Right renal cortex interstitium (tissue), 3 donors: ENCODE measurements at places on chromosomes 6 and 20. TPM values are rescaled to one million over a fixed set of nuclear protein-coding genes. Genes with fewer than 3 reads are reported as not detected.

The GHRH gene
- polyA plus RNA-seq: not detected

The EFCAB8 gene
- polyA plus RNA-seq: not detected

The FAM83C gene
- 0.06 TPM for polyA plus RNA-seq

The HLA-DQB1 gene
- 5.1 TPM for polyA plus RNA-seq

The SLC17A4 gene
- polyA plus RNA-seq: 1.0 TPM

The EPB41L2 gene
- polyA plus RNA-seq: 163 TPM

The MICB gene
- 1.4 TPM for polyA plus RNA-seq

The KIFC1 gene
- polyA plus RNA-seq: 41.2 TPM

DNA sequence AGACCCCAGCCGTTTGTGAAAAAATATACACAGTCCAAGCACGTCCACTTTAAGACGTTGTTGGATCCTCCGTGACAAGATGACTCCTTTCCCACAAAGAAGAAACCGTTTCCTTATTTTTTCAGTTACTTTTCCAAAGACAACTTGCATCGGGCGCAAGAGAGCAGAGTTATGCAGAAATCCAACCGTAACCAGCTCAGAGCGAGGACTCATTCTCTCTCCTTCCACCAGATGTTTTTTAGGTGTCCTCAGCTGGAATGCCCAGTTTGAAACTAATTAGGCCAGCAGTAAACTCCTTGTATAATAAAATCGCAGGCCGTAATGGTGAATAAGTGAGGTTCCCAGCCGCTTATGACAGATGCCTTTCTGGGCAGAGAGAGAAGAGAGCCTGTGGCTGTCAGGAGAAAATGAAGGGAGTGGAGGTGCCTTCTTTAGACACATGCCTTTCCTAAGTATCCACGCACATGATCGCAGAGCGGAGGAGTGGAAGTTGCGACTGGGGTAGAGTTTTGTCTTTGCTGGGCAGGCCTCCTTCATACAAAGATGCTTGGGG lies 2.8 kb downstream of the EYA2 start:
- no peak for DNase-seq

GRCh38 chr6:37353761-37354525 lies at the start of gene RNF8:
TSS of gene RNF8 (plus strand) at chr6:37353983. CDS start at chr6:37354165, 182 bp downstream.
- DNase-seq: peak; percentile 73

DNA sequence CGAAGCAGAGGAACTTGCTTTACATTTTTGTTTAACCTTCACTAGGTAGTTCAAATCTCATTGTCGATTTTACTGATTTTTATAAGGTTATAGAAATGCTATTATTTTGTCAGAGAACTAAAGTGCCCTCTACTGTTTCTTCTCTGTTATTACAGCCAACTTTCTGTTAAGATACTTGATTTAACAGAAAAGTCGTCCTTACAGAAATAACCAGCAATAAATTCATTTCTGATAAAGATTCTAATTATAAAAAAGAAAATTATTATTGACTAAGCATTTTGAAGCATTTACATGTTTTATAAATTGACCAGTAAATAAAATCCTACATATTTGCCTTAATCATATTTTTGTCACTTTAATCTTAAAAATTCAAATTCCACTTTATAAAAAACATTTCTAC lies 60.8 kb downstream of the OGFRL1 start:
- no peak for DNase-seq

- no peak for DNase-seq
Measured at GRCh38 chr6:5457041-5457440, 195.7 kb downstream of the FARS2 start.

GRCh38 chr20:35702051-35702823 lies 3.0 kb downstream of the ROMO1 start:
- no peak for DNase-seq

DNA sequence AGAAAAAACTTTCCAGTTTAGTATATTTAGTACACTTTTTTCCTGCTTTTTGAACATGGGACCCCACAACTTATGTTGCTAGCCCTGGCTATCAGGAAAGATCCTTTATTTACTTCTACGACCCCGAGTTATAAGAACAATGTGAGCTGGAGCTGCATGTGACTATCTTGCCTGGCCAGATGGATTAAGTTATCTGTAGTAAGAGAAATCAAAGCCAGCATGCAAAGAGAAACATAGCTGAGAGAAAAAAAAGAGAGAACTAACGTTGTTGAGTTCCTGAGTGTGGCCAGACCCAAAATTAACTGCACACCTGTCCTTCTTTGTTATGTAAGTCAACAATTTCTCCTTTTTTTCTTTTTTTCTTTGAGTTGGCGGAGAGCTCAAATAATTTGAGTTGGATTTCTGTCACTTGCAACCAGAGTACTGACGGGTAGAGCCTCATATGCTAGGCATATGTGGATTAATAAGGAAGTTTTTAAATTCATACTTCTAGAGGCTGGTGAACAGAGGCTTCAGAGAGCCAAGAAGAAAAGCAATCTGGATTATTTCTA lies 219.5 kb downstream of the HACE1 start:
- DNase-seq: no peak

DNA sequence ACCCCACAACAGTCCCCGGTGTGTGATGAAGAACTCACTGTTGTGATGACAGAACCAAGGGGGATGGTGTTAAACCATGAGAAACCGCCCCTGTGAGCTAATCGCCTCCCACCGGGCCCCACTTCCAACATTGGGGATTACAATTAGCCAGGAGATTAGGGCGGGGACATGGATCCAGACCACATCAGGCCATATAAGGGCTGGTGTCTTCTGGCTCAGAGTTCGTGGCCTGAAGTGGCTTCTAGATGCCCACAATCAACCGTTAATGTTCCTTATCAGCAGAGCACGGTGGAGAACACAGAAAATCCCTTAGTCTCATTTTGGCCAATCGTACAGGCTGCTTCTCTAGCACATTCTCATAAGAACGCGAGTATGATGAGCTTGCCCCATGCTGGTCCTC lies 10.9 kb upstream of the MAS1 start:
- no peak for DNase-seq

- no peak for DNase-seq
Measured at GRCh38 chr6:116392132-116393013, 21.6 kb downstream of the DSE start.

- no peak for DNase-seq
Measured at GRCh38 chr20:33005132-33005566, 916 bp upstream of the SUN5 start.

DNA sequence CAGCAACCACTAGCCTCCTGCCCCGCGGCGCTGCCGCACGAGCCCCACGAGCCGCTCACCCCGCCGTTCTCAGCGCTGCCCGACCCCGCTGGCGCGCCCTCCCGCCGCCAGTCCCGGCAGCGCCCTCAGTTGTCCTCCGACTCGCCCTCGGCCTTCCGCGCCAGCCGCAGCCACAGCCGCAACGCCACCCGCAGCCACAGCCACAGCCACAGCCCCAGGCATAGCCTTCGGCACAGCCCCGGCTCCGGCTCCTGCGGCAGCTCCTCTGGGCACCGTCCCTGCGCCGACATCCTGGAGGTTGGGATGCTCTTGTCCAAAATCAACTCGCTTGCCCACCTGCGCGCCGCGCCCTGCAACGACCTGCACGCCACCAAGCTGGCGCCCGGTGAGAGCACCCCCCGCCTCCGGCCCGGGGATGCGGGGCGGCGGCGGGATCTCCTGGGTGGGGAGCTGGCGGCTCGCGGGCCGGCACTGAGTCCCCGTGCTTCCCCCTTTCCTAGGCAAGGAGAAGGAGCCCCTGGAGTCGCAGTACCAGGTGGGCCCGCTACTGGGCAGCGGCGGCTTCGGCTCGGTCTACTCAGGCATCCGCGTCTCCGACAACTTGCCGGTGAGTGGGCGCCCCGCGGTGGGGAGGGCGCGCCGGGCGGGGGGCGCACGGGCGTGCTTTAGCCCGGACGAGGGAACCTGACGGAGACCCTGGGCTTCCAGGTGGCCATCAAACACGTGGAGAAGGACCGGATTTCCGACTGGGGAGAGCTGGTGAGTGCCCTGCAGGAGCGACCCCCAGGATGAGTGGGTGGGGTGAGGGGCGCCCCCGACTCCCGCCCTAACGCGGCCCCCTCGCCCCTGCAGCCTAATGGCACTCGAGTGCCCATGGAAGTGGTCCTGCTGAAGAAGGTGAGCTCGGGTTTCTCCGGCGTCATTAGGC lies 585 bp downstream of the PIM1 start:
- DNase-seq: no peak

DNA sequence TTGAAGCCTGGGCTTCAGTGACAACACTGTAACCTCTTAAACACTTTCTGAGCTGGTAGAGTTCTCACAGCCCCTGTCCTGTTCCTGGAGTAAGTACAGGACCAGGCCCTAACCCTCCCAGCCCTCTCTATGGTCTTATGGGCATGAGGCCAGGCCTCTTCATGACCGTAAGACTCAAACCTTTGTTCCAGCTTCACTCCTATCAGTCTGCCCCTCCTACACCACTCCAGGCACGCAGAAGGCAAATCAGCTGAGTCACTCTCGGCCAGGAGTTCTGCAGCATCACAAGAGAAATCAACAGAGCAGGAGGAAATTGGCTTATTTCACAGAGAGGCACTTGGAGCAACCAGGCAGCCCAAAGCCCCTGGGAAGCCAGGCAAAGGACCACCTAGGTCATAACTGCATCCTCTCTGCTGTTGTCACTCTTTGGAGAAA lies 25.3 kb upstream of the CHD6 start:
- no peak for DNase-seq

DNA sequence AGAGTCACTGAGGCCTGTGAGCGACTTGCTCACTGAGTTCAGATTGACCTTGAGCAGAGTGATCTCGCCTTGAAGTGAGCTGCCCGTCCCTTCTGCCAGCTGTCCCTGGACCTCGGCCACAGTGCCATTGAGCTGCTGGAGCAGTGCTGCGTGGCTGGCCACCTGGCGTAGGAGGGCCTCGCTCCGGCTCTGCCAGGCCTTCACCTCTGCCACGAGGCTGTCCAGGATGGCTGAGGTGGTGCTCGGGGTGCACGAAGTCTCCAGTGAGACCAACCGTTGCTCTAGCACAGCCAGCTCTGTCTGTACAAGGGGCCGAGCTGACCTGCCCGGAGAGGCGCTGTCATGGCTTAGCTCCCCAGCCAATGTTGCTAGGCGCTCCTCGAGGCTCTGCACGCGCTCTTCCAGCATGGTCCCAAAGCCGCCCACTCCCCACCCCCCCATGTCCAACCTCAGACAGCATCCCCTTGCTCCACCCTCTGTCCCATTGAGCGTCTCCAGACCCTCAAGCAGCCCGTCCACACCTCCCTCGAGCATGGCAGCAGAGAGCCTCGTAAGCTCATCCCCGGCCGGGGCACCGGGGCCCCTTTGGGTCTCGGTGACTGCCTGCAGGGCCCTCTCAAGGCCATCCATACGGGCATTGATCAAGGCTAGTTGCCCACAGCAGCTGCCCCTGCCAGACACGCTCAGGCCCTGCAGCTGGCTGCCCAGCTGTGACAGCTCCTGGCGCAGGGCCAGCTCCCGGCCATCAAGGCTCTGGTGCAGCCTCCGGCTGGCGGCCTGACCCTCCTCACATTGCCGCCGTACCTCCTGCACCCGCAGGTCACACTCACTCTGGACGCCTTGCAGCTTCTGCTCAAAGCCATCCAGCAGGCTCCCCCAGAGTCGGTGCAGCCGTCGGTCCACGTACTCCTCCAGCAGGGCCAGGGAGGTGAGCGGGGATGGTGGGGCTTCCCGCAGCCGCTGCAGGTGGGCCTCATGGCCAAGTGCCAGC lies 4.6 kb downstream of the EMILIN3 start:
- no peak for DNase-seq

DNA sequence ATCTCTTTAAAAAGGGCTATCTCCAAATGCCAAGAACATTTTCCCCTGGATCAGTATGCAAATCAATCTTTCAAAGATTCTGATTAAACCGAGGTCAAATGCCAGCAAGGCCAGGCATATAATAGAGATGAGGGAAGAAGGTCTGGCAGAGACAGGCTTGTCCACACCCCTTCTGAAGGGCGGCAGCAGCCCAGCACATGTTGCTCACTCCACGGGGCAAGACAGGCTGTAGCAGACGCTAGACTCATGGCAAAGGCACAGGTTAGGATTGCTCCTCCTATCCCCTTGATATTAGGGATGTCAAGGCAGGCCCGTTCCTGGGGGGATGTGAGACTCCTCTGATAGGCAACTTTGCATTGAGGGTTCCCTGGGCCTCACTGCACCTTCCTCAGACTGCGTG lies 104.7 kb upstream of the RIN2 start:
- no peak for DNase-seq

DNA sequence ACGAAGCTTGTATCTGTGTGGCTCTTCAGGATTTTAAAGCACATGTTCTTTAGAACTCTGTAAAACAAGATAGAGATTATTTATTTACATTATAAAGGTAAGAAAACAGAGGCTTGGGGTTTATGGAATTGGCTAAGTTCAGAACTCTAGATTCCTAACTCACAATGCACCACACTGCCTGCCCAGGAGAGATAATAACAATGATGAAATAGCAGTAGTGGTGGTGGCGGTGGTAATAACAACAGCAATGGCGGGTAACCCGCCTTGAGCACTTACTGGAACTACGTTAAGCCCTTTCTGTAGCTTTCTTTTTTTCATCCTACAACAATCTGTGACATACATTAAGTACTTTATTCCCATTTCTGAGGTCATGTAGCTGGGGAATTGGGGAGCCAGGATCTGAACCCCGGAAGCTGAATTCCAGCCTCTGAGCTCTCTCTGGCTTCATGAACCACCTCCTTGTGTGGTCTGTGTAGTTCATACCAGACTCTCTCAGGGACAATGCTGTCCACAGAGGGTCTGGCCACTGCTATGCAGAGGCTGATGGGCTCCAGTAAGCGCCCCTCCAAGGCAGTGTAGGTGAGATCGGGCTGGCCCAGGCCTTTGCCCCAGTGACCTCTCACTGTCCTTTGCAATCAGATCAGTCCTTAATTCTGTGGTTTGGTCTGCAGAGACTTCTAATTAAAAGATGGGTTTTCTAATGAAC lies 260.9 kb downstream of the SLC24A3 start:
- DNase-seq: no peak

DNA sequence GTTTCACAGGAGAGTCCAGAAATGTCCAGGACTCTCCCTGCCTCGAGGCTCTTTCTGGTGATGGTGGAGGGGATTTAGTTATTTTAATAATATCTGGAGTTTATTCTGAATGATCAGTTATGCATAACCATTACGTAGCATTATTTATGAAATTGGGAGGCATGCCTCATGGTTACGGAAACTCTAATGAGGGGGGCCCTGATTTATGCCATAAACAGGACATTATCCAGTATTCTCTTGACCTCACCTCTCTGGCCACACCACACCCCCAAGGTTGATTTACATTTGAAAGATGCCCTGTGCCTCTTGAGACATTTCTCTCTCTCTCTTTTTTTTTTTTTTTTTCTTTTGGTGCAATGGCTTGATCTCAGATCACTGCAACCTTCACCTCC lies 268.8 kb downstream of the TFAP2C start:
- no peak for DNase-seq
